Chondrocyte (in vitro differentiated cells): ENCODE measurements at places on chromosomes 6 and 20. TPM values are rescaled to one million over a fixed set of nuclear protein-coding genes. Genes with fewer than 3 reads are reported as not detected.

DNA sequence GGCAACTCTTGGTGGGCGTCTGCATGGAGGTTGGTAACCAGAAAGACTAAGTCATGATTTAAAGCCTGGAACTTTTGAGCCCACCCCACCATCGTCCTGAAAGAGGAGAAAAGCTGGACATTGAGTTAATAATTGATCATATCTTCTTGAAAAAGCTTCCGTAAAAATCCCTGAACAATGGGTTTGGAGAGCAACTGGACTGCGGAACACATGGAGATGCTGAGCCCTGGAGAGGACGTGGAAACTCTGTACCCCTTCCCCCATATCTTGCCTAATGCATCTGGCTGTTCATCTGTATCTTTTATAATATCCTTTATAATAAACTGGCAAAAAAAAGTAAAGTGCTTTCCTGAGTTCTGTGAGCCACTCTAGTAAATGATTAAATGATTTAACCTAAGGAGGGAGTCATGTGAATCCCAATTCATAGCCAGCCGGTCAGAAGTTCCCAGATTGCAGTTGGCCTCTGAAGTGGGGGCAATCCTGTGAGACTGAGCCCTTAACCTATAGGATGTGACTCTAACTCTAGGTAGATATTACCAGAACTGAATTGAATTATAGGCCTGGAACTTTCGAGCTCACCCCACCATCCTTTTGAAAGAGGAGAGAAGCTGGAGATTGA is 26.5 kb upstream of the LGSN start:
- peaks cover 2% of the 10 kb centered on the region for H3K36me3 ChIP-seq
- H3K27me3 ChIP-seq: no peaks in the 10 kb centered on the region
- no peak for DNase-seq
- peaks cover 10% of the 10 kb centered on the region for H3K4me1 ChIP-seq
- no peak overlapping the region for H3K27ac ChIP-seq
- no peak overlapping the region for H3K4me3 ChIP-seq

DNA sequence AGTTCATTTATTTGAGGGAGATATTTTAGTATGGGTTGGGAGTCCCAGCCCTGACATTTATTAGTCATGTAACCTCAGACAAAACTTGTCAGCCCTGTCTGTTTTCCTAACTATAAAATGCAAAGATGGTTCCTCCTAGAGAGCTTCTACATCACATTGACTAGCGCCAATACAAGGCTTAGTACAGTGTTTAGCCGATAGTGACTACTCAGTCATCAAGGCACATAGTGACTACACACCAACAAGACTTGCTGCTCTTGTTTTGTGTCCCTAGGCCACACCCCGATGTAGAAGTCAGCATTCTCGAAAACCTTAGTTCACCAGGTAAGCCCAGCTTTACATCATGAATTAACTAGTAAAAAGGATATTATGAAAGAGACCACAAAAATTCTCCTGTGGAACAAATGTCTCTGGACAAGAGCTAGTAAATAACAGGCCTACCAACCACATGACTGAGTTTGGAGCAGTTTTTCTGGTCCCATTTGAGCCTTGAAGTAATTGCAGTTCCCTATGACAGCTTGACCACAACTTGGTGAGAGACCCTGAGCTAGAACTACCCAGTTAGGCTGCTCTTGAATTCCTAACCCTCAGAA is 68.8 kb downstream of the PFDN4 start:
- no peak for DNase-seq
- no peaks in the 10 kb centered on the region for H3K4me1 ChIP-seq
- H3K4me3 ChIP-seq: no peak overlapping the region
- H3K27ac ChIP-seq: no peak overlapping the region

DNA sequence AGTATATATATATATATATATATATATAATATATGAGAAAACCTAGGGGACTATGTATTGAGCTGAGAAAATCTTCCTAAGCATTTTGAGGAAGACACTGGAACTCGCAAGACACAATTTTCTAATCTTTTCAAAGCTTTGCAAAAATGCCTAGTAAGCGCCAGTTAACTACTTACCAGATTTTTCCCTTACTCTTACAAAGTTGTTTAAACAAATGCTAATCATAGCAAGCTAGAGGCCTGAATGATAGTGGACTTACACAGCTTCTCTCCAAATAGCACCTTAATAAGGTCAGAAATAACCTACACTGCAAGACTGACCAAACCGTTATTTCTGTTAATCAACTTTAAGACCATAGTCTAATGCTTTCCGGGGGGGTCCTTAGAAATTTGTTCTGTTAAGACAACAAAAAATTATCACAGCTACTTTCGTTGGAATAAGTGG is 56.1 kb upstream of the HFE start:
- no peaks in the 10 kb centered on the region for H3K36me3 ChIP-seq
- no peak for DNase-seq
- peaks cover 51% of the 10 kb centered on the region for H3K4me1 ChIP-seq
- H3K27ac ChIP-seq: peak overlapping the region; percentile 93
- peak overlapping the region; percentile 83 for H3K4me3 ChIP-seq
- no peaks in the 10 kb centered on the region for H3K27me3 ChIP-seq

- peaks cover 23% of the 10 kb centered on the region for H3K36me3 ChIP-seq
- peaks cover 18% of the 10 kb centered on the region for H3K4me1 ChIP-seq
- no peaks in the 10 kb centered on the region for H3K27me3 ChIP-seq
- no peak overlapping the region for H3K27ac ChIP-seq
- DNase-seq: no peak
- no peak overlapping the region for H3K4me3 ChIP-seq
Observed at GRCh38 chr20:35842361-35842760, 70.5 kb downstream of the PHF20 start.

GRM1 gene
- not detected in 3 replicates for total RNA-seq

DNA sequence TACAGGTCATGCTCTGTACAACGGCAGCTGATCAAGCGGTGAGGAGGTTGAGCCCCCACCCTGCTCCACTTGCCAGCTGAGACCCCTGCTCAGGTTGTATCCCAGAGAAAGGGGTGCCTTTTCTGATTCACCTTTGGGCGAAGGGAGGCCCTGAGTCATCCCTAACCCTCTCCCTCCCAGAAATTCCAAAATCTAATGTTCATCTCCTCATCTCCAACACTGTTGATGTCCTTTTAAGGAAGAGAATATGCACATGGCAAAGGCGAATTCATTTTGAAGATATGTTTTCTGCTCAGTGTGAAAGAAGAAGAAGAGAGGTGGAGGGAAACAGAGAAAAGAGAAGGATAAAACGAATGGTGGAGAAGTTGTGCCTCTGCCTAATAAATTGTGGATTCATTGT is 120.5 kb downstream of the SCML4 start:
- no peak overlapping the region for H3K4me3 ChIP-seq
- H3K4me1 ChIP-seq: peaks cover 8% of the 10 kb centered on the region
- no peaks in the 10 kb centered on the region for H3K36me3 ChIP-seq
- no peak overlapping the region for H3K27ac ChIP-seq
- H3K27me3 ChIP-seq: no peaks in the 10 kb centered on the region

DNA sequence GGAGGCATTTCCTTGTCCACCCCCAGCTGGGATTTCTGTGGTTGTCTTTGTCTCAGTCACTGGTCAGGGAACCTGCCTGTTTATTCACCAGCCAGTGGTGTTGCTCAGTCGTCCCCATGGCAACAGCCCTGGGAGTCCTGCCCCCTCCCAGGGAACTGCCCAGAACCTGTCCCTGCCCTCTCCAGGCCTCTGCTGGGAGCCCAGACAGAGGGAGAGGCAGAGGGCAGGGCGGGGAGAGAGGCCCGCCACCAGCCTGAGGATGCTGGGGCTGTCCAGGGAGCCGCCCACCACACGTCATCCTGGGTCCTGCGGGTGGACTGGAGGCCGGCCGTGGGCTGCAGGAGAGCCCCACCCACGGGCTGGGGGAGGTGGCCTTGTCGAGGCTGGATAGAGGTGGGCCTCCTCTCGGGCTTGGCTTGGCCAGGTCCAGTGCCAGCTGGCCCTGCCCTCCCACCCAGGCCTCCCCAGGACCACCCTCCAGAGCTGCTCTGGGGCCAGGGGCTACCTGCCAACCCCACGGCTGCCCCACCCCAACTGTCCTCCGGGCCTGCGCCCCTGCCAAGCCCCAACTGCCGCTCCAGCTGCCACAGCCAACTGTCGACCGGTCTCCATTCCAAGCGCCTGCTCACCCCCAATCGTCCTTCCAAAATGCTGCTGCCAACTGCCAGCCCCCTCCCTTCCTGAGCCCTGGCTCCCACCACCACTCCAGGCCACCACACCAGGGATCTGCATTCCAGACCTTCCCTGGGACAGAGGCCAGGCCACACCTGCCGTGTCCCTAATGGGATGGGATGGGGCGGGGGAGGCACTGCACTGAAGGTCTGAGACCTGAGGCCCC is 4.2 kb upstream of the ZBTB46 start:
- H3K4me3 ChIP-seq: no peak overlapping the region
- H3K27me3 ChIP-seq: no peaks in the 10 kb centered on the region
- no peak overlapping the region for H3K27ac ChIP-seq
- DNase-seq: no peak
- H3K4me1 ChIP-seq: peaks cover 20% of the 10 kb centered on the region
- H3K36me3 ChIP-seq: no peaks in the 10 kb centered on the region

DNA sequence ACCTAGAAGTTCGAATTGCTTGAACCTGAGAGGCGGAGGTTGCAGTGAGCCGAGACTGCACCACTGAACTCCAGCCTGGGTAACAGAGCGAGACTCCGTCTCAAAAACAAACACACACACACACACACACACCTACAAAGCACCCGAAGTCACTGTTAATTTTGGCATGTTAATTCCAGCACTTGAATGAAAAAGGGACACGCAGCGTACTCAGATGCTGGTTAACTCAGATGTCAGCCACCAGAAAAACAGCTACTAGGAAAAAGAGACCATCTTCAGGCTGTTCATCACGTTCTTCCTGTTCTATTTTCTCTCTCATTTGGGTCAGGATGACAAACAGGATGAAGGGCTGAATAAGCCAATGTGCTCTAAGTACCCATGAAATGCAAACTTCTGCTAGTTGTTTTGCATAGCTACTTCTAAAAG is 46.9 kb downstream of the BLOC1S5 start:
- H3K4me3 ChIP-seq: no peak overlapping the region
- no peak for DNase-seq
- no peak overlapping the region for H3K27ac ChIP-seq

DNA sequence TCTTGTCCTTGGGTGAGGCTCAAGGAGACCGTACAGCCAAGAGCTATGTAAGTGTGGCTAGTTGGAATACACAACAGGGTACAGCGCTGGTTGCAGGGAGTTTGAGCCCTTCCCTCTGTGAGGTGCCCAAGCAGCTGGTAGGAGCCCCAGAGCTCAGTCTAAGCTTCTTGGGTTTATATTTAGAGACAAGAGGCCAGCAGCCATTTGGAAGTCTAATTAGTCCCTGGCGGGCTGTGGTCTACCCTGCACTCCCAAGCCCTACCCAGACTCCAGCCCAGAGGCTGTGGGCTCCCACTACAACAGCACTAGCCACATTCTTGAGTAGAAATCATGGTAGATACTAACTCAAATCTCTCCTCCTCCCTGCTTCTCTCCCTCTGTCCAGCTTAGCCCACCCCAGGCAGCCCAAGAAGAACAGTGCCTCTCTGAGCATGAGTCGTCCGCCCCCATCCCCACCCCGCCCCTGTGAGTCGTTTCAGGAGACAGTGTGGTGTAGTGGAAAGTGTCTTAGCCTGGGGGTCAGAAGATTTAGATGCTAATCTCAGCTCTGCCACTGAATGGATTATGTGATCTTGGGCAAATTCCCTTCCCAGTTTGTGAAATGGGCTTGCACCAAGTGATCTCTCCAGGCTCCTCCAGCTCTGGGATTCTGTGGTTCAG is 37.8 kb downstream of the EIF2S2 start:
- no peaks in the 10 kb centered on the region for H3K27me3 ChIP-seq
- peaks cover 14% of the 10 kb centered on the region for H3K4me1 ChIP-seq
- peaks cover 23% of the 10 kb centered on the region for H3K36me3 ChIP-seq
- no peak overlapping the region for H3K4me3 ChIP-seq
- peak overlapping the region; percentile 45 for H3K27ac ChIP-seq

- no peak overlapping the region for H3K27ac ChIP-seq
- H3K36me3 ChIP-seq: peaks cover 1% of the 10 kb centered on the region
- peaks cover 32% of the 10 kb centered on the region for H3K4me1 ChIP-seq
- no peaks in the 10 kb centered on the region for H3K27me3 ChIP-seq
- H3K4me3 ChIP-seq: no peak overlapping the region
- DNase-seq: no peak
Observed at GRCh38 chr20:57753332-57754164, 43.7 kb upstream of the PMEPA1 start.

DNA sequence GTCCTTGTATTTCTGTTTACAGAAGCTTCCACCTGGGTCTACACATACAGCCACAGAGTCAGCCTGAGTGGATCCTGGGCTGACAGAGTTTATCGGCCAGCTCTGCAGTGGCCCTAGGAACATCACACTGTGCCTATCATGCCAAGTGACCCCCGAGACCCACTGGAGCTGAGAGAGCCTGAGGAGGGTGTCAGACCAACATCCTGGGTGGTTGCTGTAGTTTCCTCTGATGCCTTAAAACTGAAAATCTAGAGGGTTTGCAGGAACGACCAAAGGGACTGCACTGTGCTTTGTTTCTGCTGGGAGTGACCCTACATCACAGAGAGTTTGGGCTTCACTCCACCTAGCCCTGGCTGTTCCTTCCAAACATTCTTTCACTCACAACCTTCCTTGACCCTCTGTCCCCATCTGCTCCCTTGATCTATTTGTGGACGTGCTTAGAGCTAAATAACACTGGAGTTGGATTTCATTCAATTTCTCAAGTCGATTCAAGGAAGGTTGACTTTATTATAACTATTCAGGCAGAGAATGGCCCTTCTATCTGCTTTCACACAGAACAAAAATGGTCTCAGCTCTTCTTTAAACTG is 18.1 kb downstream of the MYLK4 start:
- no peak overlapping the region for H3K27ac ChIP-seq
- DNase-seq: no peak
- H3K4me3 ChIP-seq: no peak overlapping the region
- H3K27me3 ChIP-seq: no peaks in the 10 kb centered on the region

- no peak for DNase-seq
- no peak overlapping the region for H3K4me3 ChIP-seq
- H3K27me3 ChIP-seq: no peaks in the 10 kb centered on the region
- H3K36me3 ChIP-seq: peaks cover 17% of the 10 kb centered on the region
- no peak overlapping the region for H3K27ac ChIP-seq
Observed at GRCh38 chr6:3265671-3266070, 6.9 kb downstream of the PSMG4 start.

GRCh38 chr20:19486446-19486845 is 271.6 kb upstream of the RIN2 start:
- H3K27me3 ChIP-seq: peaks cover 1% of the 10 kb centered on the region
- DNase-seq: no peak
- H3K27ac ChIP-seq: no peak overlapping the region
- no peak overlapping the region for H3K4me3 ChIP-seq
